ENCODE measurements at places on chromosomes 4 and X. TPM values are rescaled to one million over a fixed set of nuclear protein-coding genes. Genes with fewer than 3 reads are reported as not detected.

Gene OPRPN
- not detected for total RNA-seq

Gene ZNF157
- total RNA-seq: 0.14 TPM

Gene GYPB
- total RNA-seq: not detected

Gene TEX11
- not detected for total RNA-seq

Gene DMP1
- not detected for total RNA-seq

Measured in airway epithelial cell (primary cell).